ENCODE measurements at places on chromosomes 6 and 20. TPM values are rescaled to one million over a fixed set of nuclear protein-coding genes. Genes with fewer than 3 reads are reported as not detected.
A peak's percentile ranks its signal among the peaks of the same experiment; 100 is the strongest.

The POM121L2 gene
- not detected for polyA plus RNA-seq

The APOM gene
- polyA plus RNA-seq, result 4.2 TPM

- H3K36me3 ChIP-seq, result no peaks in the 10 kb centered on the region
- H3K4me1 ChIP-seq, result no peaks in the 10 kb centered on the region
- H3K4me3 ChIP-seq, result no peak within 1 kb of the TSS
- no peak within 1 kb of the TSS for H3K27ac ChIP-seq
- H3K27me3 ChIP-seq, result peaks cover 47% of the 10 kb centered on the region
Measured at GRCh38 chr20:50690650-50691572, at the start of gene RIPOR3. Gene RIPOR3 (minus strand): TSS chr20:50691542. CDS start chr20:50691128, 414 bp downstream.

DNA sequence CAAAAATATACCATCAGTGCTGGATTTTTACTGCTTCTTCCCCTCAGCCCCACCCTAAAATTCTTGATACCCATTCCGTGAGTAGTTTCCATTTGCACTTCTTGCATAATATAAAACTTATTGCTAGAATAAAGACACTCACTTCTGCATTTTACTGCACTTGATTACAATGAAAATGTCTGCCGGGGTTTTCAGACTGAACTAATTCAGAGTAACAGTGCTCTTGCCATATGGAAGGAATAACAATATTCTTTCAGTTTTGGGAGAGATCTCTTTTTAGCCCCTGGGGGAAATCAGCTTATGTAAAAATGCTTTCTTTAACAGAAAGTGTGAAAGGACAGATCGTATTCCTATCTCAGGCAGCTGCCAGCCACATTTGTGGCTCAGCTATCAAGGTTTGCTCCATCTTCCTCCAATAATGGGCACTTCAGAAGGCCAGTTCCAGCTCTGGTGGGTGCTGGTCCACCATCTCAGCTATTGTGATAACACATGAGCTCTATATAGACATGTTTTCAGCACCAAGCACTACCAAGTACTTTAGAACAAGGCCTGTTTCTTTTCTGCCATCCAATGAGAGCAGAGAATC lies 8.9 kb downstream of the SMLR1 start:
- no peaks in the 10 kb centered on the region for H3K27me3 ChIP-seq
- no peak for DNase-seq
- no peaks in the 10 kb centered on the region for H3K36me3 ChIP-seq
- no peaks in the 10 kb centered on the region for H3K4me1 ChIP-seq

DNA sequence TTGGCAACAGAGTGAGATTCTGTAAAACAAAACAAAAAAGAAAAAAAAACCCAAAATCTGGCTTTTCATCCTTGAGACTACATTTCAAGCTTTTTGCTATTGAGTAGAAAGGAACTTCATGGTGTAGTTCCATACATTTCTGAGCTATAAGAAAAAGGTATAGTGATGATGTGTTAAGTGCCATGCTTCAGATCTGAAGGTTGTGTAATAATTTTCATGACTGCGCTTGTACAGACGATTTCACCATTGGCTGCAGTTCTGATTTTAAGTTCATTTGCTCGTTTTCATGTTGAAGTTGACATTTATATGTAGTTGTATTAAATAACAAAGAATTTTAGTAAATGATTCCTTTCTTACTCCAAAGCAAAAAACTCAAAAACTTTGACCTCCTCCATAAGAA lies 247.6 kb downstream of the ARID1B start:
- no peak overlapping the region for H3K27ac ChIP-seq
- peak; percentile 14 for DNase-seq
- H3K36me3 ChIP-seq, result no peaks in the 10 kb centered on the region
- H3K27me3 ChIP-seq, result no peaks in the 10 kb centered on the region

DNA sequence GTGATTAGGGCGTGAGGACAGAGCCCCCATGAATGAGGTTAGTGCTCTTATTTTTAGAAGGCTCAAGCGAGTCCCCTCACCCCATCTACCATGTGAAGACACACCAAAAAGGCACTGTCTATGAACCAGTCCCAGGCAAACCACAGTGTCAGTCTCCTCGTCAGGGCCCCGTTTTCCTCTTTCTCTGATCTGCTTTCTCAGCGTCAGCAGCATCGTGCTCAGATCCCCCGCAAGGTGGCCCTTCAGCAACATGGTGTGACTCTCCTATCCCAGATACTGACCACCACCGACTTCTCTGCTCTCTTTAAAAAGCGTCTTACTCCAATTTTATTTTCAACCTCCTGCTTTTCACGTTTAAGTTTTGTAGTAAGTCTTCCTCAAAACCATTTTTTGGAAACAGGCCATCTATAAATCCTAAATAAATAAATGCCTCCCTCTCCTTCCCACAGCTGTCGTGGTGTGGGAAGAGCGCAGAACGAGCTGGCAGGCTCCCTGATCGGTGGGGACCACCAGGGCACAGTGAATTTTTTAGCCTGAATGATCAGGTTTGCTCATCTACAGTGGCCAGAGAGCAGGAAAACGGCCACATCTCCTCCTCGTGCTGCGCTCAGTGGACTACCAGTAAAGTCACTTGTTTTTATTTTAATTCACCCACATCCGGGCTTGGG lies 113.1 kb downstream of the BMP7 start:
- no peaks in the 10 kb centered on the region for H3K36me3 ChIP-seq
- no peak overlapping the region for H3K4me3 ChIP-seq
- no peaks in the 10 kb centered on the region for H3K4me1 ChIP-seq
- no peak for DNase-seq
- H3K27ac ChIP-seq, result no peak overlapping the region

DNA sequence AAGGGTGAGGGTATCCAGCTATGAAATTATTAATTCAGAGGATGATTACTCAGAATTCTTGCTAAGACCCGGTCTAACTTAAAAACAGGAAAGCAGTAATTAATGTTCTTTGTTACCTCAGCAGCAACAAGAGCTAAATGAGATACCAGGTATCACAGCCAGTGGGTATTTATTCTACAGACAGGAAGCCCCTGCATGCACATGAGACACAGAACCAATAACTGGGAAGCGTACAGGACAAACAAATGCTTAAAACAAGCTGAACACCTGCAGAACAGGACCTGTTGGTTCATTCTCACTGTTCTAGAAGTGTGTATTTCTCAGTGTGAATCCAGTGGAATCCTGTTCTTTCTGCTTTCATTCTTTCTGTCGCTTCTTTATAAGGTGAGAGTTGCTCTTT lies 30.9 kb downstream of the SCML4 start:
- H3K27me3 ChIP-seq, result no peaks in the 10 kb centered on the region
- no peaks in the 10 kb centered on the region for H3K36me3 ChIP-seq
- H3K27ac ChIP-seq, result no peak overlapping the region
- no peak overlapping the region for H3K4me3 ChIP-seq

DNA sequence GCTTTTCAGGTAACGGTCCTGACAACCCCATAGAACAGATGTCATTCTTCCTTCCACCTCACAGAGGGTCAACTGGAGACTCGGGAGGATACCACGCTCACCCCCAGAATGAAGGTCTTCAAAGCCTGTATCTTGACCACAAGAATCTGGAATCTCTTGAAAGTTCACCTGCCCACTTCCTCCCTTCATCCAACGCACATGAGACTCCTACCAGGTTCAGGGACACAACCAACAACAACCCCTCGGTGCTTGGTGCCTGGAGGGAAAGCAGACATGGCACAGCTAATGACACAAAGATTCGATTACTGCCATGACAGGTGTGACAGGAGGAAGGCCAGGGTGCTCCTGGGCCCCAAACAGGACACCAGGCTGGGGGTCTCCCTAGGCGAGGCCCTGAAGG lies 8.2 kb downstream of the PMEPA1 start:
- H3K27ac ChIP-seq, result no peak overlapping the region
- H3K36me3 ChIP-seq, result no peaks in the 10 kb centered on the region
- no peak overlapping the region for H3K4me3 ChIP-seq
- no peak for DNase-seq
- H3K27me3 ChIP-seq, result no peaks in the 10 kb centered on the region

All from CD14-positive monocyte (primary cell).